ENCODE measurements at places on chromosomes 16 and 17.

DNA sequence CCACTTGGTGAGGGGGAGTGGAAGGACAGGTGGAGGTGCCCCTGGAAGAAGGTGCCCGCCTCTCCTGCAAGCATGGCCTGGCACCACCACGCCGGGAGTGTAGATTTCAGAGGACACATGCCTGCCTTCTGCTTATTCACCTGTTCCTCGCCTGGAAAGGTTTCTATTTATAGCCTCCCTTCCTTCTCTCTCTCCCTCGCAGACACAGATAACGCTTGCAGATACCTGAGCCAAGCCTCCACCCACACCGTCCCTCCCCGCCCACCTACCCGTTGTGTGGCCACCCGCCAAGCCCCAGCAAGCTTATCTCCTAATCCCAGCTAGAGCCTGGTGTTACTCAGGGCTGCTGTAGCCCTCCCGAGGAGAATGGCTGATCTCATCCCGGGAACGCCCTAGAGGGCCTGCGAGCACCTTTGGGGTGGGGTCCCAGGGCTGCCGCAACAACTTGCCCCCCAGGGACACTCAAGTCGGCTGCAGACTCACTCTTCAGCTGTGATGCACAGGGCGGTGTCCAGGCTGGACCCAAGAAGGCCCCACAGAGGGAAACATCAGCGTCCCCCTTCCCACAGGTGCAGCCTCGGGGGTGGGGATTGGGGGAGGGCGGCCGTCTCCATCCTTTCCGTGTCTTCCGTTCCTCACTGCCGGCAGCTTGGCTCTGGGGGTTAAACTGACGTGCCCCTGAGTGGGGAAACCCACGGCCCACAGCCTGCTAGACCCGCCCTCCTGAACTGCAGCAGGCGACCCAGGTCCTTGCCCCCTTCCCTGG is 1.9 kb upstream of the SNAI3 start:
- DNase-seq, result peak; percentile 90

DNA sequence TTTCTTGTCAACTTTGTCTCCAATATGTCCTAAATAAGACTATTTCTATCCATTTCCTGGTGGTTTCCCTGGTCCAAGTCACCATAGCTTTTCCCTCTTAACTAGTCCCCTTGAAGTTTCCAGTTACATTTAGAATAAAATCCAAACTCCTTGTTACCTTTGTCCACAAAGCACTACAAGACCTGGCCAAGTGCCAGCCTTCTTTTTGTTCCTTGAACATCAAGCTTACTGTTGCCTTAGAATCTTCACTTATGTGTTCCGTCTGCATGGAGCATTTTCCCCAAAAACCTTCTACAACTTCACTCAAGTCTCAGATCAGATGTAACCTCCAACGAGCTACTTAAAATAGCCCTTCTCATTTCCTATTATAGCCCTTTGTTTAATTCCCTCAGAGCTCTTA is 101.4 kb downstream of the ITFG1 start:
- no peak for DNase-seq

DNA sequence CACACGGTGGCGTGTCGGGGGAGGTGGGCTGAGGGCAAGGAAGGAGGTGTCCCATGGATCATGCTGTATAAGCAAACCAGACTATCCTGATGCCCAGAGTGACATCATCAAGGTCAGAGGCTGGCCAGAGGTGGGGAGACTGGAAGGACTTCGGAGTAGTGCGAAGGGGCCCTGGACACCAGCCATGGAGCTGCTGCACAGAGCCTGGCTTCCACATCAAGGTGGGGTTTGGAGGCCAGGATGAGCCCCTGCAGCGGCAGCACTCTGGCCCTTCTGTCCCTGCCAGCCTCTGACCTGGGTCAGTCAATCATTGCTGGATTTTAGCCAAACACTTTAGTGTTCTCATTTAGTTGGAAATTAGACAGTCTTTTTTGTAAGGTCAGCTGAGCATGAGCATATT is 34.8 kb downstream of the MED13 start:
- no peak for DNase-seq

- DNase-seq, result no peak
Measured at GRCh38 chr17:31738488-31738887, 120.6 kb downstream of the COPRS start.

- DNase-seq, result no peak
Measured at GRCh38 chr17:81488276-81488860, 24.2 kb downstream of the ACTG1 start.

GRCh38 chr17:6374761-6375312 is 60.1 kb downstream of the AIPL1 start:
- no peak for DNase-seq

DNA sequence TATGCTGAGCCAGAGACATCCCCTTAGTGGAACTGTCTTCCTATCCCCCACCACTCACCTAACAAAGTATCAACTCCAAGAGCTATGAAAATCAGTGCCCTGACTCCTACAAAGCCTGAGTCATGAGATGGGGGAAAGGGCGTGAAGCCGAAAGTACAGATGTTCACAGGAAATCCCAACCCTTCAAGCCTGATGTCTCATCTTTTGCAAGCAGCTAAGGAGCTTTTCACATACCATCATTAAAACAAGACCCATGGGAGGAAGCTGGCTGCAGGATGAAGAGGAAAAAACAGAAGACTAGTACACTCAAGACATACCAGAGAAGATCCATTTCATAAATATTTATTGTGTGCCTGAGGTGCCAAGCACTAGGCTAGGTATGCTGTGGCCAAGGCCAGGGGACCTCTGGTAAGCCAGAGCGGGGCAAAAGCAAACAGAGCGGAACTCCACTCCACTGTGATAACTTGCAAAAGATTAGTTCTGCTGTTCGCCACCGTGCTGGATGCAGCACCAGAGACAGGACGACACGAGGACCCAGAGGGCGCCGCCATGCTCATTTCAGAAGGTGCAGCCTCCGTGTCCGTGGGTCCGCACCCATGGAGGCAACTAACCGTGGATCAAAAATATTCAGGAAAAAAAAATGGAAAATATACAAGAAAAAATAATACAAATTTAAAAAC is 4.5 kb upstream of the MNT start:
- no peak for DNase-seq

DNA sequence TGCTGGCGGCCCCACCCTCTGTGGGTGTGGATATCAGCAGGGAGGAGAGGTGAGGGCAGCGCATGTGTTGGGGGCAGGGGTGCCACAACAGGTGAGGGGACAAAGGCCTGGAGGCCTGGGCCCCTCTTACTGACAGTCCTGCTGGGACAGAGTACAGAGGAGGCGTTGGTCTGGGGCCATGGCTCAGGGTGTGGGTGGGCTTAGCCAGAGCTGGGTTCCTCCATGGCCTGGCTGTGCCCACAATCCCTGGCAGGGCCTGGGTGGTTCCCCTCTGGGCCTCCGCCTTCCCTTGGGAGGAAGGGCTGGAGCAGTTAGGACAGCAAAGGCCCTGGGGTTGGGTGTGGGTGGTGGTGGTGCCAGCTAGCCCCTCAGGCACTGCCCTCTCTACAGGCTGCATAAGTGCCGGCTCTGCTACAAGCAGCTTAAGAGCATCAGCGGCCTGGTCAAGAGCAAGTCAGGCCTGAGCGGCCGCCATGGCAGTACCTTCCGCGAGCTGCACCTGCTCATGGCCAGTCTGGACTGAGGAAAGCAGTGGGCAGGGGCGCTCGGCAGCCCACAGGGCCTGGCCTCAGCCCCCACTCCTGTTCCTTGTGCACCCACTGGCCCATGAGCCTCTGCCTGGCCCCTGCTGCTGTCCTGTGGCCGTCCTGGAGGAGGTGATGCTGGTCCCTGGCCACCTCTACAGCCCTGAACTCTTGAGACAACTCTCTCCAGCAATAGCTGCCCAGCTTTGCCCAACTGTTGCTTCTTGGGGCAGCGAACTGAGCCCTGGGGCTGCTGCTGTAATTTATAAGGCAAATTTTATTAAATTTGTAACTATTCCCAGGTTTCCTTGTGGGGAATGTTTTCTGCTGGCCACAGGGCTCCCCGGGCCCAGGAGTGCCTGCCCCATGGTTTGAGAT is 21.1 kb downstream of the KATNB1 start:
- DNase-seq, result no peak

DNA sequence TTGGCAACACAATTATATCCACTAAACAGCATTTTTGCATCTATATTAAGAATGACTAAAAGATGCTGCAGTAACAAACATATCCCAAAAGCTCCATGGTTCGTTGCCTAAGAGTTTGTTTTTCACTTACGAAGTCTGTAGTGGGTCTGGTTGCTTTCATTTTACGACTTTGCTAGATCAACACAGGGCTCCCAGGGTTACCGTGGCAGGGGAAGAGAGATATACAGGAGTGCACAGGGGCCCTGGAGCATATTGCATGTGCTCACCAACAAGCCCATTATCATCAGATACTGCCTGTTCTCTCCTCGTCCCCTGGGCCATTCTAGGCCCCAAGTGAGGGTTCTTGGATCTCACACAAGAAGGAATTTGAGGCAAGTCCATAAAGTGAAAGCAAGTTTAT is 3.1 kb upstream of the MMP2 start:
- no peak for DNase-seq

GRCh38 chr16:68406458-68407152 is 41.7 kb downstream of the SMPD3 start:
- DNase-seq, result no peak

DNA sequence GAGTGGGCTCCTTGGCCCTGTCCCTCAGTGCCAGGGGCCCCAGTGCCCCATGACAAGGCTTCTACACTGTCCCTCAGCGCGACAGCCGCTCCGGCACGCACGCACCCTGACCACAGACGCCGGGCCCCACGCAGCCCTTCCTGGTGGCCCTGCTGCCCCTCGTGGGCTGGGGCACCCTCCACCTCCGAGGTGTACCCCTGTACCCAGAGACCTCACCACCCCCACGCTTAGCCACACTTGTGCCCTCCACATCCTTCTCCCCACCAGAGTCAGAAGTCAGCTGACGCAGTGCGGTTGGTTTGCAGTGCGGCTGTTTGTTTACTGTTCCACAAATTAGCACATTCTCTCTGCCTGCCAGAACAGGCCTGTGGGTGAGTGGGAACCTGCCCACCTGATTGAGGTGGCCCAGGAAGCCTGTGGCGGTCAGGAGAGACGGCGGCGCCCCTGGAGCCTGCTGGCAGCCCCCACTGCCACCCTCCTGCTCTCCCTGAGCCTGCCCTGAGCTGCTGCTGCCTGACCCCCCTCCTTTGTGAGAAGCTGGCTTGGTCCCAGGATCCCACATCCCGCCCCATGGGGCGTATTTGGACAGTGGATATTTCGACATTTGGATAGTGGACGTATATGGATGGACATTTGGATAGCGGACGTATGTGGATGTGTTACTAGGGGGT is 38.0 kb upstream of the CDH15 start:
- no peak for DNase-seq

- DNase-seq, result no peak
Measured at GRCh38 chr16:2019921-2020831, 591 bp downstream of the NPW start.

GRCh38 chr17:17119533-17119932 is 77.3 kb downstream of the MPRIP start:
- DNase-seq, result peak; percentile 8

DNA sequence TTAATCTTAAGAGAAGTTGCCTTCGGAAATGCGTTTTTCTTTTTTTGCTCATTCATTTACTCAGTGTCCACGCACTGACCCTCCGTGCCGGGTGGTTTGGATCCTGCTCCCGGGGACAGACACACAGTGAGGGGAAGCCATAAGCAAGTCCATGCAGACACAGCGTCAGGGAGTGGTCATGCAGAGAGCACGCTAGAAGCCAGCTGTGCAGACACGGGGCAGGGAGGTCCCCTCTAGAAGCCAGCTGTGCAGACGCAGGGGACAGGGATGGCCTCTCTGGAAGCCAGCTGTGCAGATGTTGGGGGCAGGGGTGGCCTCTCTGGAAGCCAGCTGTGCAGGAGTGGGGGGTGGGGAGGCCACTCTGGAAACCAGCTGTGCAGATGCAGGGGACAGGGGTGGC is 4.8 kb downstream of the GAA start:
- no peak for DNase-seq

- DNase-seq, result no peak
Measured at GRCh38 chr16:85003725-85004586, 7.4 kb downstream of the ZDHHC7 start.

DNA sequence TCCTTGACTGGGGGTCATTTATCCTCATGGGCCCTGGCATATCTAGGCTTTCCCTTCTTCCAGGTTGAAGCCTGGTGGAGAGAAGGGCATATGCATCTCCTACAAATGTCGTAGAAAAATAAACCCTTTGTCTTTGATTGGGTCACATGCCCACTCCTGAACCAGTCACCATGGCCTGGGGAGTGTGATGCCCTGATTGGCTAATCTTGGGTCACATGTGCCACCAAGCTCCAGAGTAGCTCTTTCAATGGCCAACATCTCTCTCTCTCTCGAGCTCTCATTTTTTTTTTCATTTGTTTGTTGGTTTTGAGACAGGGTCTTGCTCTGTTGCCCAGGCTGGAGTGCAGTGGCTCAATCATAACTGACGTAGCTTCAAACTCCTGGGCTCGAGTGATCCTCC is 5.6 kb upstream of the XPO6 start:
- no peak for DNase-seq

DNA sequence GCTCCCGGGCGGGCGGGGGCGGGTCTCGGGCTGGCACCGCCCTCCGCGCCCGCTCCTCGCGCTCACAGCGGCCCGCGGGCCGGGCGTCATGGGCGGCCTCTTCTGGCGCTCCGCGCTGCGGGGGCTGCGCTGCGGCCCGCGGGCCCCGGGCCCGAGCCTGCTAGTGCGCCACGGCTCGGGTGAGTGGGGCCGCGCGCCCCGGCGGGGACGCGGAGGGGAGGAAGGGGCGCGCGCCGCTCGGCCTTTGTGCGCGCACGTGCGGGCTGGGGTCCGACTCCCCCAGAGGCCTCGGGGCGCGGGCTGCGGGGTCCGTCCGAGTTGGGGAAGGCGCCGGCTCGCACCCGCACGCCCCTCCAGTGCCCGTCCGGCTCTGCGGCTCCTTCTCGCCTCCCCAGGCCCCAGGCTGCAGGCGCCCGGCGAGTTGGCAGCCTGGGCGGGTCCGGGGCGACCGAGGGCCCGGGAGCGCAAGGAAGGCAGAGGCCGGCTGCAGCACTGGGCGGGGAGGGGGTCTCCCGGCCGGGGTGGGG is at the start of gene NME4:
Gene NME4 (plus strand): TSS at position 65 of the 527 bp plus-strand sequence. CDS start 24 bp downstream, at position 89.
- DNase-seq, result peak; percentile 51

- no peak for DNase-seq
Measured at GRCh38 chr17:50638966-50639713, 4.5 kb downstream of the ABCC3 start.

DNA sequence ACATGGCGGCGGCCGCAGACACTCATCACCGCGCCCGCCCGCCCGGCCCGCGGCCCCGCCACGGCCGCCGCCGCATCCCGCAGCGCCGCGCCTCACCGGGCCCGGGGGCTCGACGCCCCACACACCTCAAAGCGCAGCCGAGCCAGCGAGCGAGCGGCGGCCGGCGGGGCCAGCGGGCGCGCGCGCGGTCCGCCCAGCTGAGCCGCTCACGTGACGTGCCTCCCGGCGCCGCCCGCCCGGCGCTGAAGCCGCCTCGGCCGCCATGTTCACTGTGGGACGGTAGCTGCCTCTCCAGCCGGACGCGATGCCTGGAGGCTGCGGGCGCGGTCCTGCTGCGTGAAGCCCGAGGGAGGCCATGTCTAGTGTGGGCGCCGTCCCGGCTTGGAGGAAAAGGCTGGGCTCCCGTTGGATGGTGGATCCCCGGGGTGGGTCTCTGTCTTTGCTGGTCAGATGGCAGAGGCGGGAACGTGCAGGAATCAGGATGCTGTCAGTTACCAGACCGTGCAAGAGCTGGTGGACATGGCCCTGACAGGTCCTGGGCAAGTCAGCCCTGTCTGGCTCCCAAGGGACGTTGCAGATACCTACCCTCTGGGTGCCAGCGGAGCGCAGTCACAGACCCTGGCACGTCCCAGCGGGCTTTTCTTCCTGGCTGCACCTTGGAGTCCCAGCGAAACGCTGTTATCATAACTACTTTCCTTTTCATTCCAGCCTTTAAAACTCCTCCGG is at the start of gene USP31:
Gene USP31 (minus strand): TSS at position 186 of the 726 bp plus-strand sequence. CDS start 182 bp downstream, at position 4.
- peak; percentile 94 for DNase-seq

Measured in hematopoietic multipotent progenitor cell treated with erythropoietin and hydrocortisone succinate and interleukin-3 and kit ligand, for 8 days (in vitro differentiated cells).